ENCODE measurements at places on chromosomes 16 and 17.

DNA sequence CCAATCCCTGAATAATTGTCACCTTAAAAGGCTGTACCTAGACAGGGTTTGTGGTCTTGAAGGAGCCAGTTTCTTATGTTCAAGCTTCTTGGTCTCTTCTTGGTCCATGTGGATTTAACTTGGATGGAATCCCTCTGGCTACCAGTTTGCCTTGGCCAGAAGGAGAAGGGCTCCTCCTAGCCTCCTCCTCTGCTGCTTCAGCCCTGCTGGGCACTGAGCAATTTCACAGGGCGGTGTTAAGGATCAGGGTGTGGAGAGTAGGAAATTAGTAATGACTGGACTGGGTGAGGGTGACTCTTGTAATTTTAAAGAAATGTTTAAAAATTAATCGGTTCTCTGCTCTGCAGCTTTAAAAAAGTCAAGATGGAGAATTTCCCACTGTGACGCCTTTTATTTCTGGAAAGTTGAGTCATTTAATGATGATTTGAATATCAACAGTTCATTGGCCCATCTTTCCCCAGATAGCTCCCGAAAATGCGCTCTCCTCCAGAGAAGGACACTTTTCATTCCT is 96.4 kb downstream of the MSI2 start:
- no peak for DNase-seq

DNA sequence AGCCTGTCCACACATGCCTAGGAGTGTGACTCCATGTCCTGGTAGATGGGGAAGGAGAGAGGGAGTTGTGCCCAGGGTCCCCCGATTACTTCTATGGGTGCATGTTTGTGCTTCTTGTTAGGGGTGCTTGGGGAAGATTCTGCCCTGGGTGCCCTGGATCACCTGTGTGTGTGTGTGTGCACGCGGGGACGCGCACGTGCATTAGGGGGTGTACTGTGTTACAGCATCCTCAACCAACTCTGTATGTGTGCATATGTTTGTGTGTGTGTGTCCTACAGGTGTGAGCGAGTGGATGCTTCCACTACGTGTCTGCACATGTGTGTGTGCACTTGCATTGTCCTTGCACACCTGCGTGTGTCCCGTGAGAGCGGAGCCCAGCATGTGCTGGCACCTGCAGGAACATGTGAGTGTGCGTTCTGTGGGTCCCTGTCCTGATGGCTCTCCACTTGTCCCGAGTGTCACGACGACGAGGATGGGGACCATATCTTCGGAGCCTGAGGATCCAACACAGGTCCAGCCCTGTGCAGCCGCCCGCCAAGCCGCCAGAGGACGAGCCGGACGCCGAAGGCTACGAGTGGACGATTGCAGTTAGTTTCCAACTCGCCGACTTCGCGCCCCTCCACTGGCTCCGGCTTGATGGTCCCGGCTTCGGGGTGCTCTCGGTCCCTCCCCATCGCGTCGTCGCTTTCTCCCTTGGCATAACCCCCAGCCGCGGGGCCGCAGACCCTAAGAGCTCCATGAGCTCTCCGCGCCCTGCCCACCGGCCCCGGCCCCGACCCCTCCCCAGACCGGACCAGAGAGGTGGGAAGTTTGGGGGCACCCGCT is 6.0 kb upstream of the TBC1D3B start:
- no peak for DNase-seq

DNA sequence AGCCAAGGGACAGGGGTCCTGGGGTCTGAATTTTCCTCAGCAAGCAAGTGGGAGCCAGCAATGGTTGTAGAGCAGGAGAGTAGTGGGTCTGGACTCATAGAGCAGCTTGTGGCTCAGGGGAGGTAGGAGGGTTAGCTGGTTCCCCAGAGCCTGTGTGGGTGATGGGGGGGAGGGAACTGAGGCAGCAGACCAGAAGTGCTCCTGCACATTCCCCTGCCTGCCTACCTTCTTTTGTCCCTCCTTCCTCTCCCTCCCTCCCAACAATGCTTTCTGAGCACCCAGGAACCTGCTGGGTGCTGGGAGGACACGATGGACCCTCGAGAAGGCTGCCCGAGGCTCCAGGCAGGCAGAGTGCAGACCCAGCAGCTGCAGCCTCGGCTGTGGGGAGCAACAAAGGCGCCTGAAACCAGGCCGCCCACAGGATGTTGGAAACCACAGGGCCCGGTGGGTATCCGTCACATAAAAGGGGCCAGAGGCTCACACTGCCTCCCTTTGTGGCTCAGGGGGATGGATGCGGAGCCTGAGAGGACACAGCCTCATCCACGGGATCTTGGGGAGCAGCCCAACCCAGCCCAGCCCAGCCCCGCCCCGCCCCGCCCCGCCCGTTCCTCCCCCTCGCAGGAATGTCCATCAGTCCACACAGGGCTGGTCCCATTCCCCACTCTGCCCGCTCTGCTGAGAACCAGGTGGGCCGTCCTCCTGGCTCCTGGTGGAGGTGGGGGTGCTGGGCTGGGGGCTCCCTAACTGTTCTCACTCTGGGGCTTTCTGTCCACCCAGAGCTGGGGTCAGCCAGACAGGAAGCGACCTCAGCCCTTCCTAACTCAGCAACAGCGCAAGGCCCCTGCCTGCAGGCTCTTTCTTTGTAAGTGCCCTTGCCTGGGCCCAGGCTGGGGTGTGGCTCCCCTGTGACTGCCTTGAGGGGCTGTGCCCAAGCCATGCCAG is 1.7 kb upstream of the NLRC3 start:
- peak; percentile 19 for DNase-seq

GRCh38 chr17:2251098-2251497 is 52.5 kb downstream of the SMG6 start:
- no peak for DNase-seq

DNA sequence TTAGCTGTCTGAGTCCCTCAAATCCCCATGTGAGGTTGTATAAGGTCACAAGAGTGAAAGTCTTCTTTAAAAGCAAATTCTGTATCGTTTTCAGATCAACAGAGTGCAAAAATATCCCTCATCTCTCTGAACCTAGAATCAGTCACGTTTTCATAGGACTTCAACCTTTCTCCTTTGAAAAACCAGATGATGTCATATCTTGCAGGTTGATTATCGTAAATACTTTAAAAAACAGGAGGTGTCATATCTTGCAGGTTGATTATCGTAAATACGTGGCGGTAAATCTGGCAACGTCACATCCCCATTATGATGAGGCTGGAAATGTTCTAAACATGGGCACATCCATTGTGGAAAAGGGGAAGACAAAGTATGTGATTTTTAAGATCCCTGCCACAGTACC is 25.9 kb downstream of the BCO1 start:
- no peak for DNase-seq

Measured in LHCN-M2 (cell line).